ENCODE measurements at places on chromosomes 11 and 22. TPM values are rescaled to one million over a fixed set of nuclear protein-coding genes. Genes with fewer than 3 reads are reported as not detected.

- peak; percentile 41 for DNase-seq
These were observed 38.6 kb upstream of the BMAL1 start for GRCh38 chr11:13238879-13239514.

GRCh38 chr11:17351510-17352176, at the start of gene NCR3LG1:
NCR3LG1 (plus strand) TSS chr11:17351800; CDS start chr11:17351970, 170 bp downstream.
- peak; percentile 77 for DNase-seq

Gene SELENOO
- 10.4 TPM for total RNA-seq

Gene SPDYC
- not detected for total RNA-seq

DNA sequence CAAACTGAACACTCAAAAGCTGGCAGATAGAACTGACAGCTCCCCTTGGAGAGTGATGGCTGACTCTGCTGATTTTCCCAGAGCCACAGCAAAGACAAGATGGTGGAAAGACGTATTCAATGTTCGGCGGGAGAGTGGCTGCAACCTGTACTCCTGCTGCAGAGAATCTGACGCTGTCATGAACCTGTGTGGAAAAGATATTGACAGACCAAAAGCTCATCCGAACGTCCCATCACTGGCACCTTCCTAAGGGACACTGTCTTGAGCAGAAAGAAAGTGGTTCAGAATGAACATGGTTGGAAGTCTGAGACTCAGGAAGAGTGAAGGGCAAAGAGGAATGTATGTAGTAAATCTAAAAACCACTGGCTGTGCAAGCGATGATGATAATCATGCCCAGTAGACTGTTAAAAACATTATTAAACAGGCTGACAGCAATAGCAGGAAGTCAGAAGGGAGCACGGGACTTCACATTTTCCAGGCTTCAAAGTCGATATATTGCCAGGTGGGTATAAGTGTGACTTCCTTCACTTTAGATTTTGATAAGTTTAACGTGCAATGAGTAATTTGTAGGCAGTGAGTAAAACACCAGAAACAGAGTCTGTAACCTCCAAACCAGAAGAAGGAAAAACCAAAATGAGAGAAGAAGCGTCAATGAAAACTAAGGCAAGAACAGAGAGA, 6.2 kb upstream of the IL17REL start:
- DNase-seq = no peak
